A549 treated with ZK216348 at 1 μM for 4 hours (cell line): ENCODE measurements at places on chromosomes 1 and 21. TPM values are rescaled to one million over a fixed set of nuclear protein-coding genes. Genes with fewer than 3 reads are reported as not detected.

SPRR3 gene
- not detected in 5 replicates for total RNA-seq

HTR1D gene
- 12.6 to 18.2 TPM (median 15.3 TPM) in 5 replicates for total RNA-seq

CDCA8 gene
- total RNA-seq = 44.6 to 52.4 TPM (median 46.6 TPM) in 5 replicates

TBX15 gene
- total RNA-seq = 0.06 to 0.11 TPM (median 0.09 TPM) in 3 of 5 replicates, not detected in the others

SLC44A3 gene
- total RNA-seq = 1.3 to 2.5 TPM (median 1.6 TPM) in 5 replicates

TMCO4 gene
- 5.2 to 7.3 TPM (median 6.6 TPM) in 5 replicates for total RNA-seq

HMGCS2 gene
- not detected in 5 replicates for total RNA-seq

MNDA gene
- total RNA-seq = not detected in 5 replicates

PPIAL4G gene
- not detected in 5 replicates for total RNA-seq

AJAP1 gene
- not detected in 5 replicates for total RNA-seq

SLC35A3 gene
- total RNA-seq = 2.4 to 10.3 TPM (median 8.8 TPM) in 5 replicates

WDR64 gene
- total RNA-seq = not detected in 5 replicates

PERM1 gene
- 0.06 to 0.36 TPM (median 0.11 TPM) in 4 of 5 replicates, not detected in the other for total RNA-seq

FAM72B gene
- 3.9 to 7.2 TPM (median 6.4 TPM) in 5 replicates for total RNA-seq

GPR37L1 gene
- total RNA-seq = 0.13 to 0.18 TPM (median 0.15 TPM) in 5 replicates

GSTM1 gene
- total RNA-seq = 0.35 TPM in 1 of 5 replicates, not detected in the others

GCSAML gene
- not detected in 5 replicates for total RNA-seq

OR10J1 gene
- not detected in 5 replicates for total RNA-seq

OR6N1 gene
- not detected in 5 replicates for total RNA-seq

MSH4 gene
- 0.11 TPM in 1 of 5 replicates, not detected in the others for total RNA-seq

TMCC2 gene
- total RNA-seq = 1.7 to 2.4 TPM (median 2.2 TPM) in 5 replicates

C1orf94 gene
- total RNA-seq = not detected in 5 replicates

SPATA1 gene
- 0.75 to 2.3 TPM (median 1.1 TPM) in 4 of 5 replicates, not detected in the other for total RNA-seq

PDIK1L gene
- 1.2 to 3.1 TPM (median 1.6 TPM) in 5 replicates for total RNA-seq

HES5 gene
- total RNA-seq = not detected in 5 replicates

AVPR1B gene
- total RNA-seq = not detected in 5 replicates

LCE2B gene
- not detected in 5 replicates for total RNA-seq
